ENCODE measurements at places on chromosomes 4 and X.

- DNase-seq: peak; percentile 24
Measured at GRCh38 chrX:53595266-53595810, 91.2 kb downstream of the HUWE1 start.

DNA sequence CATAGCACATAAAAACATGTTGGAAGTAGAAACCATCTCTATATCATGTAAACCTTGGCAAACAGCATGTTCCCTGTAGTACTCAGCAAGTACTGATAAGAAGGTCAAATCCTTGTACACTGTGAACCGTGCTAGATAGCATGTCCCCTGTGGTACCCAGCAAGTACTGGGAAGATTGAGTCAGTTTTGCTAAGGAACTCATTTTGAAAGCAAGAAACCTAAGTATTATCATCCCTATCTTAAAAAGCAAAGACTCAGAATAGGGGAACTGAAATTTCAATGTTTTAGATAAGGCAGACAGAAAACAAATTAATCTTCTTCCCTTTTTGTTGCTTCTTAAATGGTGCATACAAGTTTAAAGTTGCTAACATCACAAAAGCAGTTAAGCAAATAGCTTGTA lies 180.2 kb downstream of the RBM46 start:
- DNase-seq: no peak

GRCh38 chr4:57095245-57095644 lies 14.9 kb downstream of the IGFBP7 start:
- no peak for DNase-seq

- peak; percentile 67 for DNase-seq
Measured at GRCh38 chrX:87664381-87664780, 146.8 kb downstream of the KLHL4 start.

- DNase-seq: peak; percentile 96
Measured at GRCh38 chr4:87657525-87657924, 7.4 kb downstream of the DMP1 start.

DNA sequence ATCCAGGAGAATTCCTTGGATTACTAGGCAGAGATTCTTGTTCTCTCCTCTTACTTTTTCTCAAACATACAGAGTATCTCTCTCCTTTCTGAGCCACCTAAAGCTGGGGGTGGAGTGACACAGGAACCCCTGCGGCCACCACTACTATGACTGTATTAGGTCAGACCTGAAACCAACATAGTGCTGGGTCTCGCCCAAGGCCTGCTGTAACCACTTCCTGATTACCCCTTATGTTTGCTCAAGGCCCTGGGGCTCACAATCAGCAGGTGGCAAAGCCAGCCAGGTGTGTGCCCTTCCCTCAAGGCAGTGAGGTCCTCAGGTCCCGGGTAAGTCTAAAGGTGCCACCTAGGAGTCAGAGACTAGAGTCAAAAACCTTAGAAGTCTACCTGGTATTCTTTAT lies 166.4 kb downstream of the PARM1 start:
- no peak for DNase-seq

GRCh38 chrX:77427611-77428010 lies 19.6 kb upstream of the FGF16 start:
- no peak for DNase-seq

DNA sequence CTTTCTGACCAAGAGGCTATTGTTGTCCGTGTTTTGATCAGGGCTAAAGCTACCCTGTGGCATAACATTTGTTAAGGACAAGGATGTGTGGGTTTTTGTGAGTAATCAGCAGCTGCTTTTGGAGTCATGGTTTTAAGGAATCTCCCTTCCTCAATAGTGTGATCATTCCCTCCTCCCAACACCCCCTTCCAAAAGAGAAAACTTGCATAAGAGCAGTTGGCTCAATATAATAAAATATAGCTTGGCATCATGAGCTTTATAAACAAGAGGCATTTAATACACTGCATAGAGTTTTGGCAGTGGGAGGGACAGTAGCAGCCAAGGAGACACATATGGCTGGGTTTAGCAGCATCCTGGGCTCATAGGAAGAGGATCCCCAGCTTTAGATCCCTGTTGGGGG lies 84.7 kb downstream of the NHS start:
- no peak for DNase-seq

GRCh38 chr4:7402526-7402925 lies 32.2 kb downstream of the PSAPL1 start:
- no peak for DNase-seq

- DNase-seq: no peak
Measured at GRCh38 chr4:165760182-165760581, 112.9 kb upstream of the TLL1 start.

- no peak for DNase-seq
Measured at GRCh38 chrX:154791939-154792338, 13.3 kb downstream of the MPP1 start.

GRCh38 chr4:168433571-168433970 lies 46.7 kb downstream of the DDX60L start:
- DNase-seq: peak; percentile 62

DNA sequence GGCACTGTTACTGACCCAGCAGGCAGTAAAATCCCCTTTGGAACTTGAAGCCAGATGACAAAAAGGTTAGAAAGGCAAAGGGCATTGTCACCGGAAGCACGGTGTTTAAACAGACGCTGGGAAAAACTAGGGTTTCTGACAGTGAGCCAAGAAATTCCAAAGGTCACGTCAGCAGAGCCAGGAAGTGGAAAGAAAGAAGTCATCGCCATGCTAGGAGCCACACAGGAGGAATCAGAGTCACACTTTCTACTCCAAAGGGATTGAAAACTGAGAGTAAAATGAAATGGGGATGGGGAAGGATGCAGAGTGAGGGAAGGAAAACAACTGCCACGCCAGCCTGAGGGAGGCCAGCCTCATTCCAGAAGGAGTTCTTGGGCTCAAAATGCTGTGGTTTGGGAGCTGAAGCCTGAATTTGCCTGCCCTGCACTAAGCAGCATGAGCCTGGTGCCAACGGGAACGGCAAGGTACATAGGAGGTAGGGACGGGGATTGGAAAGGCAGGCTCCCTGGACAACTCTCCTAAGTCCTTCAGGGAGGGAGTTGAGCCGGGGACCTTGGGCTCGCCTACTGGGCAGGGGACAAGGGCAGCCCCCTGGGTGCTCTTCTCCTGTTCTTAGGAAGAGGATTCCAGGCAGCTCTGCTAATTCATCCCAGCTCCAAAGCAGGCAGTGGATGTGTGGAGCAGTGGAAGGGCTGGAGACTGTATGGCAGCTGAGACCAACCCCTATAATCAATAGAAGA lies 66.8 kb downstream of the SOWAHB start:
- peak; percentile 97 for DNase-seq

DNA sequence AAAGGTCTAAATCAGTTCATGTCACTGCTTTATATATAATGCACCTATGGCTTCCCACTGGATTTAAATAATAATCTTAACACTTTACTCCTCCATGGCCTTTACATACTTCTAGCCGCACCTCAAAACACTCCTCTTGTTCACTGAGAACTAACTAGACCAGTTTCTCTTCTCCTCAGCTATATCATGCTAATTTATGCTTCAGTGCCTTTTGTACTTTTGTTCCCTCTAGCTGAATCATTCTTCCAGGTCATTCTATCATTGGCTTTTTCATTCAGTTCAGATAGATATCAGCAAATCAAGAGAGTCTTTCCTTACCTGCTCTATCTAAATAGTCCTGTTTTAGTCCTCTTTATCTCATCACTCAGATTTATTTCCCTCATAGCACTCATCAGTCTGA lies 64.2 kb downstream of the TET2 start:
- no peak for DNase-seq

DNA sequence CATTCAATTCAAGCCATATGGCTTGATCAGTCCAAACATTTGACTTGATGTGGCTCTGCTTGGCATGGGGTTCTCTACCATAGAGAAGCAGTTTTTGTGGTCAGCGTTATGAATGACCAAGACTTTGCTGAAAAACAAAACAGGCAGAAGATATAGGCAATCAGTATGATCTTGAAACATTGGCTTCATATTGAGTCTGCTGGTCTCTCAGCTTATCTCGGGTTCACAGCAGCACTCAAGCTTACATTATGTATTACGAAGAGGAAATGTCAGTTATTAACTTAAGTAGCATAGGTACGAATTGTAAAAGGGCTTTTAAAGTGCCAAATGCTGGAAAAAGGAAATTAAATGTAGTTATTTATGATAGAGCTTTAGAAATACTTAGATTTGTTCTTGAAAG lies 99.0 kb downstream of the AFF2 start:
- DNase-seq: no peak

DNA sequence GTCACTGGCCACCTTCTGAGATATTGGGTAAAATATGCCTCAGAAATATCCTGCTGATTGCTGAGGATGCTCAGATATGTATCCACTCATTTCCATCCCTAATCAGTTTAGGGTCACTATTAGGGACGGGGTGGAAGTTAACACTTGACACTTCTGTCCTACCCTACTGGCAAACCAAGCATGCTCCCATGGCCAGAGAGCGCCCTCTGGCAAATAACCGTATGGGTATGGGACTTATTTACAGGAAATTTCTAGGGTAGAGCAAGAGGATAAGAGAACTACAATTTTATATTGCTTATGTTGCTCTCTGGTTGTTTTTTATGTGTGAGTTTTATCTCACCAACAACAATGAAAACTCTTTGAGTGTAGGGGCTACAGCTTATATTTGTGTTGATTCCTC lies 86.8 kb upstream of the TSPAN7 start:
- DNase-seq: no peak

GRCh38 chr4:154634058-154634457 lies 21.6 kb upstream of the FGG start:
- DNase-seq: no peak

GRCh38 chr4:189060104-189060503 lies 880.6 kb upstream of the FRG1 start:
- DNase-seq: no peak

DNA sequence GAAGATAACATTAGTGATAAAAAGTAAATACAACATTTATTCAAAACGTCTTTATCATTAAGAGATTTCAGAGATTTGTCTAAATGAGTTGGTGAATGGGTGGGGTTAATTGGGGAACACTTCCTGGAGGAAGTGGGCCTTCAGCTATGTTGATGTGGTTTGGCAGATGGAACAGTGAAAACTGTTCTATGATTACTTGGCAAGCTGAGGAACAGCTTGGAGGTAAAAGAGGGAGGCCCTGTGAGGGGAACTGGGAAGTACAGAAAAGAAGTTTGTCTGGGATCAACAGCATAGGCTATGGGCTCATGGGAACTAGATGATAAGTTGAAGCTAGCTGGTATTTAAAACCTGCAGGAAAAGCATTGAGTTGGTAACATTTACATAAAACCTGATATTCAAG lies 26.0 kb downstream of the OCRL start:
- DNase-seq: no peak

All from dermis blood vessel endothelial cell (primary cell).